ENCODE measurements at places on chromosomes 13 and 19.

DNA sequence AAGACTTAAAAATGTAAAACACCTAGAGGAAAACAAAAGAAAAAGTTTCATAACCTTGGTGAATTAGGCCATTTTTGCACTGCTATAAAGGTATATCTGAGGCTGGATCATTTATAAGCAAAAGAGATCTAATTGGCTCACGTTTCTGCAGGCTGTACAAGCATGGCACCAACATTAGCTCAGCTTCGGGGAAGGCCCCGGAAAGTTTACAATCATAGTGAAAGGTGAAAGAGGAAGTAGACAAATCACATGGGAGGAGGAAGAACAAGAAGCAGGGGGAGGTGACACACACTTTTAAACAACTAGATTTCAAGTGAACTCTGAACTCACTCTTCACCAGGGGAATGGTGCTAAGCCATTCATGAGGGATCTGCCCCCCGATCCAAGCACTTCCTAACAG is 1358.5 kb upstream of the PCDH9 start:
- no peak for DNase-seq

GRCh38 chr13:96500953-96501352 is 411.0 kb downstream of the HS6ST3 start:
- no peak for DNase-seq

DNA sequence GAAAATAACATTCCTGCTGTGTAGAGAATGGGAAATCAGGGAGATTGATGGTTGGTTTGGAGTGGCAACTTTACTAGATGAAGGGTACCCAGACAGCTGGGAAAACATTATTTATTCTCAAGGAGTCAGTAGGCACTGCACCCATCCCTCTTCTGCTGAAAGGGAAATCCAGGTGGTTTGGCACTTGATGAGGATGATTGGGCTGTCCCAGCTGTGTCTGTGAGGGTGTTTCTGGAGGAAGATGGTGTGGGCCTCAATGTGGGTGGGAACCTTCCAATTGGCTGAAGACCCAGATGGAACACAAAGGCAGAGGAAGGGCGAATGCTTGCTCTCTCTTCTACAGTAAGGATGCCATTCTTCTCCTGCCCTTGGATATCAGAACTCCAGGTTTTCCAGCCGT is 10.4 kb upstream of the SACS start:
- DNase-seq = no peak

GRCh38 chr19:38425222-38425809 is 703 bp downstream of the RASGRP4 start:
- DNase-seq = no peak

GRCh38 chr13:107370015-107370785 is 802.3 kb upstream of the ARGLU1 start:
- no peak for DNase-seq

DNA sequence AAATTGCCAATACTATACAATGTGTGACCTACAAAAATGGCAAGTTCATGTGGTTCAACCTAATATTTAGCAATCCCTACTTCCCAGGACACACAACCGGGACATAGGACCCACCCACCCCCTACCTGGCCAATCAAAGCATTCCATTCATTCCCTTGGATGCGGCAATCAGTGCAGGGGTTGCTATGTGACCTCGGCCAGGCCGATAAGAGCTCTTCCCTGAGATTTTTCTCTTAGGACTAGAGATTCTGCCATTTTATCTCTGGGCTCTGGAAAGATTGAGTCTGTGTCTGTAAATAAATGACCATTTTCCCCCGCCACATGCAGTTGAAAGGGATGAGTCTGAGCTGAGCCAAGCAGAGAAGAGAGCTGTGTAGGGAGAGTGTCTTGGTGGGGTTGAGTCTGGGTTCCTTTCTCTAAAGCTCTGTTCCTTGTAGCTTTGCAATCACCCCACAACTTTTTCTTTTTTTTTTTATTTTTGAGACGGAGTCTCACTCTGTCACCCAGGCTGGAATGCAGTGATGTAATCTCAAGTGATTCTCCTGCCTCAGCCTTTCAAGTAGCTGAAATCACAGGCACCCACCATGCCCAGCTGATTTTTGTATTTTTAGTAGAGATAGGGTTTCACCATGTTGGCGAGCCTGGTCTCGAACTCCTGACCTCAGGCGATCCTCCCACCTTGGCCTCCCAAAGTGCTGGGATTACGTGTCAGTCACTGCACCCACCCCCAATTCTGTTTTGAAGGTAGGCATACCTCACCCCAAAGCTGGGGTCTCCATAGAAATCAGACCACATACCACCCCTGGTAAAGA is 7.4 kb downstream of the IFNL1 start:
- DNase-seq = no peak

DNA sequence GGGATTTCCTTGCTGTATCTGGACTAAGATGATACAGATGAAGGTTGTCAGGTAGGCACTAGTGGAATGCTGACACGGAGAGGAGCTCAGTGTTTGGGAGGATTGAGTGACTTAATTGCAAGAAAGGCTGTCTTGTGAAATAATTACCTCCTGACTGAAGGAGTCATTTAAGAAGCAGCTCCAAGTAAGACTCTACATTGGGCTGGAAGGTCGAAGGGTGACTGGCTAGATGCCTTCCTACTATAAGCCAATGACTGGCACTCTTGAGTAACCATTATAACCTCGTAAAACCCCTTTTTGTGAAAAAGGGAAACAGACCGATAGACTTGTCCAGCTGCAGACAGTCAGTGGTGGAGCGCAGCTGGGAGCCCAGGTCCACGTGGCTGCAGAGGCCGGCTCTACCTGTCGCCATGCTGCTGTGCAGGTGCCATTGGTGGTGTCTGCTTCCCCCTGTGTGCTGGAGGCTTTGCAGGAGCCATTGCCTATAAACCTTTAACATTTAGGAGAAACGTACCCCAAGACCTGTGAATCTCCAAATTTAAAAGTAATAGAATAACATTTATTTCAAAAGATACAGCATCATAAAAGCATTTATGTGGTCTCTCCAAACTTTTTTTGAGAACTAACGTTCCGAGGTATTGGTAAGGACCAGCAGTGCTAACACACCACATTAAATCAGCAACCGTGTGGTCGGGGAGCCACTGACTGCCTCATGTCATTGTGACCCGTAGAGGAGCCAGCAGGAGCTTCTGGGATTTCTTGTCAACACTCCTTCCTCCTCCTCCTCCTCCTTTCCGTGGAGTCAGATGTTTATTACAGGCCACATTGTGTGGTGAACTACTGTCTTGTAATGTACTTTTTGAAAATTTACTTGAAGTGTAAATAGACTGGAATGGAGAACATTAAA is 80.4 kb upstream of the TEX29 start:
- no peak for DNase-seq

- DNase-seq = no peak
These were observed 1.3 kb downstream of the ISOC2 start for GRCh38 chr19:55459950-55460657.

- no peak for DNase-seq
These were observed 16.0 kb upstream of the QTRT1 start for GRCh38 chr19:10685210-10685609.

- peak; percentile 52 for DNase-seq
These were observed 685 bp downstream of the GMFG start for GRCh38 chr19:39335168-39335548.

DNA sequence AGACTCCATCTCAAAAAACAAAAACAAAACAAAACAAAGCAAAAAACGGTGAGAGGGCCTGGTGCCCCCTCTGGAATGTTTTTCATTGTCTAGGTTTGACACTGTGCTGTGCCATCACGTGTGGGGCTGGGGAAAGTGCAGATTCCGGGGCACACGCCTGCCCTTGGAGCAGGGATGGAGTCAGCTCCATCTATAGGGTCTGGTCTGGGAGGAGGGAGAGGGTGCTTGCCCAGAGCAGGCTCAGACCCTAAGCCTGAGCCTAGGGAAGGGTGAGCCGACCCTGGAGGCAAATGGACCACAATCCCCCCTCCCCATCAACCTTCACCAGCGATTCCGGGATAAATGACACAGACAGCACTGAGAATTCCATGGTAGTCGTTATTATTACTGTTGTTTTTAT is 10.9 kb upstream of the ZBTB32 start:
- no peak for DNase-seq

DNA sequence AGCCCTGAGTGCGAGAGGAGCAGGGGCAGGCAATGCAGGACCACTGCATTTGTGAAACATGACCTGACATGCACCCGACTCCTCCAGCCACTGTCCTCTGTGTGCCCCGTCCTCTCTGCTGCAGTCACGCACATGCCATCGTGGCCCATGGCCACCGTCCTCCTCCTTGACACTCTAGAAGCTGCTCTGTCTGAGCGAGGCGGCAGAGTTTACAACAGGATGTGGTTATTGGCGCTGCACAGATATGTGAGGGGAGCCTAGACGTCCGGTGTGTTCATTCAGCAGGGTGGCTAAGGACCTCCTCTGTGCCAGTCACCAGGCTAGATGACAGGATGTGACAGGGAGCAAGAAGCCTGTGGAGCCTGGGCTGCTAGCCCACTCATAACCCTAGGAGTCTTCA is 277.8 kb downstream of the FOXO1 start:
- DNase-seq = peak; percentile 76

- no peak for DNase-seq
These were observed 2.4 kb downstream of the CD33 start for GRCh38 chr19:51227326-51227725.

DNA sequence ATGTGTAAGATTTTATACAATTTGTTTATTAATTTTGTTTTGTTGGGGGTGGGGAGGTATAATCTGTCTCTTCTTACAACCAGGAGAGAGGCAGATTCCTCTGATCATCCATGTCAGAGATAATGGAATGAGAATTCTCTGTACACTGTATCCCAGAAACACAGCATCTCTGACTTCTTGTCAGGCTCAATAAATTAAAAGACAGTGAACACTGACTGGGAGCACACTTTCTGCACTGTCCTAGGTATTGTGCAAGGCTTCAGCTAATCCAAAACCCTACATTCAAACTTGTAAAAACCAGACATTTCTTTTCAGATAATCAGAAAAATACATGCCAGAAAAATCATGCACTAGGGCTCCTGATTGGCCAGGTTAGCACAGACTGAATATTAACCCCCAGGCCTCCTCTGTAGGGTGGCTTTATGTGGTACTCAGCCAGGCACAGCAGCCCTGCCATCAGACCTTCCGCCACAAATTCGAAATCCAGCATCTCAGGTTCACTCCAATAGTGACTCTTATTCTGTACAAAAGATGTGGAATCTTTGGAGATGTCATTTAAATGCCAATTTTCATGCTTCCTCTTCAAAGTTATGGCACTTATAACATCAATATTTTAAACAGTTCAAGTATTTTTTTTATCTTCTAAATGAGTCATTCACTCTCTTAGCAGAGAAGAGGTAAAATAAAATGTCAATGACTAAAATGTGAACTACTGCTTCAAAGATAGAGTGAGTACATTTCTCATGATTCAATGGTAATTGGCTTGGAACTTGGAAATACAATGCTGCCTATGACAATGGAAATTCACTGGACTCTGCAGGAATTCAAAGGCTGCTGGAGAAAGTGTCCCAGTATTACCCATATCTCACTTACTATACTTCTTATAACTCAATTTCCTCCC is 211.5 kb downstream of the KLF12 start:
- DNase-seq = no peak

DNA sequence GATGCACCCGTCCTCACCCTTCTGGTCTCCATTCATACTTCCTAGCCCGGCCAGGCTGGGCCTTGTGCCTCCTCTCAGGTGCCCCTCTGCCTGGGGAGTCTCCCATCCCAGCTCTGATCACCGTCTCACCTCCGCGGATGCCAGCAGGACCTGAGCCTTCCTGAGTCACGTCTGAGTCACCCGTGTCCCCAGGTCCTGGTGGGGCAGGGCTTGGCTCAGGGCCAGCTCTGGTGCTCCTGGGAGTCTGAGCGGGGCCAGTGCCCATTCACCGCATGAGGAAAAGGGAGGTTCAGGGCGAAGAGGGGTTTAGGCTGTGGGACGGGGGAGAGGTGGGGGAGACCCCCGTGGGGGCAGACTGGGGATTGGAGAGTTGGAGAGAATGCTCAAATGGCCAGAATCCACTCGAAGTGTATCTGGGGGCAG is 593 bp downstream of the ATP8B3 start:
- DNase-seq = peak; percentile 43

Measured in stimulated activated naive CD8-positive, alpha-beta T cell treated with anti-CD3 and anti-CD28 coated beads, Interleukin-15, amount 100 ng/mL, for 72 hours (primary cell).